HS-27A (cell line): ENCODE measurements at places on chromosomes 5 and 9.

- no peak for DNase-seq
These were observed 94.3 kb upstream of the OTULINL start for GRCh38 chr5:14486996-14487896.

- no peak for DNase-seq
These were observed 191.2 kb downstream of the DAB2IP start for GRCh38 chr9:121842612-121842978.

GRCh38 chr5:71663191-71663969 lies 55.7 kb upstream of the CARTPT start:
- DNase-seq, result no peak

DNA sequence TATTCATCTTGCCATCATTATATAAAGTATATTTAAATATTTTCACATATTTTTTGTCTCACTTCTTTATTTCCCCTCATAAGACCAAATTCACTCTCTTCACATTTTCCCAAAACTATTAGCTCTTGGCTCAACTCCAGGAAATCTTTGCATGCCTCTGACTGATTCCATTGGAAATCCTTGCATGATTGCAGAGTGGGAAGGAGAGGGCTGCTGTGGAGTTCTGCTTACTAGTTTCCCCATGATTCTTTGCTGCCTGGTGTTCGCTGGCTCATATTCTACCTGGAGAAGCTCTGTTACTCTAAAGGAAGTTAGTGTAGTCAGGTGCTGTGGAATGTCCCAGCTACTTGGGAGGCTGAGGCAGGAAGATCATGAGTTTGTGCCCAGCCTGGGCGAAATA lies 41.9 kb downstream of the LIX1 start:
- no peak for DNase-seq

DNA sequence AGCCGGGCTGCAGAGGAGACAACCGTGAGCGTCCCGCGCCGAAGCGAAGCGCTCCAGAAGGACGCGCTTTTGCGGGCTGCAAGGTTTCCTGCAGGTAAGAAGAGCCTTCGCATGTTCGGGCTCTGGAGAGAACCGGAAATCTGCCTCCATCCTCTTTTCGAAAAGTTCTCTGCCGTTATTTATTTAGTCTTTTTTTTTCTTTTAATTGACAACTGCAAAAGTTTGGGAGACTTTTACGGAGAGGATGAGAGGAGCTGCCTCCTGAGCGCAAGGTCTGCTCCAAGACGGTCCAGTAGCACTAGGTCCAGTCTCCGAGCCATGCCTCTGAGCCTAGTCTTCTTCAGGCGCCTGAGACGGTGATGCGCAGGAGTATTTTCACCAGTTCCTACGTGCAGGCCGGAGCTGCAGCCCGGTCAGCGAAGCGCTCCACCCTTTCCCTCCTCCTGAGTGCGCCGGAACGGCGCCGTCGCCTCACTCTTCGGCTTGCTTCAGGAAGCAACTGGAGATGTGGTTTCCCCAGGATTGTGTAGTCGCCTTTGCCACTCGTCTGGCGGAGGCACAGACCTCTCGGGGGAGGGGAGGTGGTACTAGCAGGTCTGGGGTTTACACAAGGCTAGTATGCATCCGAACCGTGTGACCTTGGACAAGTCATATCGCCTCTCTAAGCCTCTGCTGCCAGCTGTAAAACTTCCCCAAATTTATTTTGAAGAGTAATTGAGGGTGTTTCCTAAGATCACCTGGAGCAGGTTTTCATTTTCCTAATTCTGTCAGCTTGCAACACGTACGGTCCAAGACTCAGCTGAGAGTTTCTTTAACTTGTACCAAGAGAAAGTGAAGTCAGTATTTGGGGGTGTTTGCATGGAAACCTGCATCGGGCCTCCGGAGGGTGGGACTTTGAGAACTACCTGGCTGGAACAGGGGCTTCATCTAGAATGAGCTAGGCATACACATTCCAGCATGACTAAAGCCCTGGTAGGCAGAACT lies 4.5 kb downstream of the POU4F3 start:
- DNase-seq, result no peak

- DNase-seq, result no peak
These were observed 9.3 kb upstream of the FGF18 start for GRCh38 chr5:171410181-171410580.

DNA sequence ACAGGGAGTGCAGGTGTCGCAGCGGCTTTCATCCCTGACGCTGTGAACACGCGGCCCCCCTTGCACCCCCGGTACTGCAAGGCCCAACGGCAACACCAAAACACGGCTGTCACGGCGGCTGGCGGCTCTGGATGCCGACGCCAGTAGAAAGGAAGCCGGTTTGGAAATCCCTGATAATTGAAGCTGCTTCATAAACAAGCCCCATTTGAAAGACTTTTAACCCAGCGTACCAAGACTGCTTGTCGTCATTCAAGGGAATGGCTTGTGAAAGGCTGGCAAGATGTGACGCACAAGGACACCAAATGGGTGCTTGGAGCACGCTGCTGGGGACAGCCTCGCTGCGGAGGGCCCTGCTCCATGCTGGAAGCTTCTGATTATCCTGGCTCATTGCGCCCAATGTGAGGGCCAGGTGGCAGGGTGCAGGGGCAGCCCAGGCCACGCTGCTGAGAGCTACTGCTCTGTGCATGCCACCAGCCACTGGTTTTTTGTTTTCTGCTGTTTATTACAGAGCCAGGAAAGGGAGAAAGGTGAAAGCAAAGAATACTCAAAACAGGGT lies 63.1 kb downstream of the GTF3C4 start:
- DNase-seq, result no peak
